A673 (cell line): ENCODE measurements at places on chromosomes 12 and 14.

DNA sequence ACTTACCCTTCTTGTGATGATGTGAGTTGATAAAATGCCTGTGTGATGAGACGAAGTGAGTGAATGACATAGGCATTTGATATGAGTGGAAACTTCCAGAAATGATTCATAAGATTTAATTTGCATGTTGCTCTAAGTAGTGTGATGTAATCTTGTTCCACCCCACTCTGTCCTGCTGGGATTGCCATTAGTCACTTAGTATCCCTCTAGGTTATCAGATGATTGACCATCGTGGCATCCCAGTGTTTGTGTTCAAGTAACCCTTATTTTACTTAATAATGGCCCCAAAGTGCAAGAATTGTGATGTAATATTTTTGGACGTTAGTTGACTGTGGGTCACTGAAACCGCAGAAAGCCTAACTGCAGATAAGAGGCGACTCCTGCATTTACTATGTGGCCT, 214.4 kb upstream of the DIO2 start:
- H3K27me3 ChIP-seq, result no peaks in the 10 kb centered on the region
- H3K4me1 ChIP-seq, result no peaks in the 10 kb centered on the region
- H3K27ac ChIP-seq, result no peak overlapping the region
- H3K36me3 ChIP-seq, result no peaks in the 10 kb centered on the region

DNA sequence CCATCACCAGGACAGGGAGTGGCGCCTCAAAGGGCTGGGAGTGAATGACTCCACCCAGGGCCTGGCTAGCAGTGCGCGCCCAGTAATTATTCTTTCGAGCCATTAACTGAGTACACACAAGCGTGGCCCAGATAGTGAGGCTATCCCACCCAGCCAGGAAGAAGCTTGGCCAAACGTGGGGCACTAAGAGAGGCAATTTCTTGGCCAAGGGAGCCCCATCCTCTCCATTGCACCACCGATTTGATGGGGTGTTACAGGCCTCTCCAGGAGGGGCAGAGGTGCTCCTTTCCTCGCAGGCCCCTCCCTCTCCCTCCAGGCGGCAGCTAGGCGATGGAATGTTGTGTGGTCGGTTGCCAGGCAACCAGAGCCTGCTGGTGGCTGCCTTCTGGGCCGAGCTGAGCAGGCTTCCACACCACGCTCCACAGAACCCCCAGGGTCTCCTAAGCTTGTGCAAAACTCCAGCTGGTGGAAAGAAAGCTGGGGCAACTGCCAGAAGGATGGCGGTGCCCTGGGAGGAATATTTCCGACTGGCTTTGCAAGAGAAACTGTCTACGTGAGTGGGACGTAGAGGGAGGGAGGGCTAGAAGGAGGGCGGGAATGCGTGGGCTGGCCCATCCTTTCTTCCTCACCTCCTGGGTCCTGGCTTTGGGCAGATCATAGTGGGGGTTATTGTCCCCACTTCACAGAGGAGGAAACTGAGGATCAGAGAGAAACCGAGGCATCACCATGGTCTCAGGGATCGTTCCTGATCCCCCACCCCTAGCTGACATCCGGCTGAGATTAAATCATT, at the start of gene CFAP73:
Gene CFAP73, plus strand, starts transcription at position 364 of the 790 bp plus-strand sequence. Its CDS starts 134 bp downstream, at position 498.
- H3K4me3 ChIP-seq, result no peak within 1 kb of the TSS
- H3K27ac ChIP-seq, result no peak within 1 kb of the TSS
- peak; percentile 92 for DNase-seq
- H3K4me1 ChIP-seq, result peaks cover 17% of the 10 kb centered on the region

DNA sequence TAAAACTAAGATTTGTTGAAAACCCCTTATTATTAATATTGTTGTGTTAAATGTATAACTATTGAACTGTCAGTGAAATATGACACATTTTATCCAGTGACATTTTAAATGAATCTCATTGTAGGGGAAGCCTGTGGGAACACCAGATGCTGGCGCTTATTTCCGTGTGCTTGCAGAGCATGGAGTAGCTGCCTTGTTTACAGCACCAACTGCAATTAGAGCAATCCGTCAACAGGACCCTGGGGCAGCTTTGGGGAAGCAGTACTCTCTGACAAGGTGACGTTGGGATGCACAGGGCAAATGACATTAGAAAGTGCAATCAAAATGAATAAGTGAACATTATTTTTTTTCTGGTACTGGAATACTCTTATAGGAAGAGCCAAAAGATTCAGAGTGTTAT, 96.8 kb downstream of the ACSS3 start:
- H3K27me3 ChIP-seq, result no peaks in the 10 kb centered on the region
- no peaks in the 10 kb centered on the region for H3K4me1 ChIP-seq
- H3K27ac ChIP-seq, result no peak overlapping the region
- H3K4me3 ChIP-seq, result no peak overlapping the region
- no peaks in the 10 kb centered on the region for H3K36me3 ChIP-seq

DNA sequence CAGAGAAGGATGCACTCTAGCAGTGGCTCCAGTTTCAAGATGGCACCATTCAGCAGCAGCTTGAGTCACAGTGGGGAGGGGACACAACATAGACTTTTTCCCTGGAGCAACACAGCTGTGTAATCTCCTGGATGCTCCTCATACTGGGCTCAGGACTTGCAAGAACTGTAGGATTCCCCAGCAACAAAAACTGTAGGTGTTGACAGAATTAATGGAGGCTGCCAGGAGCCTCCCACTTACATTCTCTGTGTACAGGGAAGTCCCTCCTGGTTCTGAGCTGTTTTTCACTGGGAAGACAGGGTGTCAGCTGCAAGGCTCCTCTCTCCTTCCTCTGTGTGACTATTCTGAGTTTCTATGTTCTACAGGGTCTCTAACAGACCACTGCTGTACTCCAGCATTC, 217.9 kb downstream of the KIF21A start:
- H3K4me3 ChIP-seq, result no peak overlapping the region
- peaks cover 46% of the 10 kb centered on the region for H3K4me1 ChIP-seq
- H3K36me3 ChIP-seq, result no peaks in the 10 kb centered on the region
- no peak overlapping the region for H3K27ac ChIP-seq

- H3K27ac ChIP-seq, result no peak overlapping the region
- H3K4me3 ChIP-seq, result no peak overlapping the region
- peaks cover 18% of the 10 kb centered on the region for H3K4me1 ChIP-seq
- no peaks in the 10 kb centered on the region for H3K27me3 ChIP-seq
Measured at GRCh38 chr14:64702493-64703394, 1.5 kb upstream of the PLEKHG3 start.

- H3K4me1 ChIP-seq, result no peaks in the 10 kb centered on the region
- H3K27me3 ChIP-seq, result peaks cover 63% of the 10 kb centered on the region
- DNase-seq, result peak; percentile 67
- no peaks in the 10 kb centered on the region for H3K36me3 ChIP-seq
Measured at GRCh38 chr12:130013771-130014484, 110.1 kb upstream of the TMEM132D start.

GRCh38 chr14:37587881-37588666, 7.0 kb downstream of the FOXA1 start:
- peak overlapping the region; percentile 19 for H3K4me3 ChIP-seq
- H3K27ac ChIP-seq, result no peak overlapping the region

DNA sequence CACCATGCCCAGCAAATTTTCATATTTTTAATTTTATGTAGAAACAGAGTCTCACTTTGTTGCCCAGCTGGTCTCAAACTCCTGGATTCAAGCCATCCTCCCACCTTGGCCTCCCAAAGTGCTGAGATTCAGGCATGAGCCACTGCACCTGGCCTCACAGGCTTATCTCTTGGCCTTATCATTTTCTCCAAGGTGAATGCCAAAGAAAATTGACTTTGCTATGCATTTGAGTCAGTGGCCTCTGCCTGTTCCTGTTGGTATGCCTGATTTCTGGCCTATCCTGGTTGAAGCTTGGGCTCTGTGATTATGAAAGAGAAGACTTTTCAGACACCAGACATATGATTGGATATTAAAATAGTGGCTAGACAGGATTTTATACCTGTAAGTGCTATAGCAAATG, 34.2 kb downstream of the MANSC1 start:
- H3K27me3 ChIP-seq, result no peaks in the 10 kb centered on the region
- no peak overlapping the region for H3K27ac ChIP-seq
- no peaks in the 10 kb centered on the region for H3K36me3 ChIP-seq

GRCh38 chr12:49794811-49795653, 33.2 kb downstream of the NCKAP5L start:
- no peaks in the 10 kb centered on the region for H3K4me1 ChIP-seq
- no peak overlapping the region for H3K4me3 ChIP-seq
- H3K27ac ChIP-seq, result no peak overlapping the region
- peaks cover 3% of the 10 kb centered on the region for H3K36me3 ChIP-seq
- H3K27me3 ChIP-seq, result no peaks in the 10 kb centered on the region

DNA sequence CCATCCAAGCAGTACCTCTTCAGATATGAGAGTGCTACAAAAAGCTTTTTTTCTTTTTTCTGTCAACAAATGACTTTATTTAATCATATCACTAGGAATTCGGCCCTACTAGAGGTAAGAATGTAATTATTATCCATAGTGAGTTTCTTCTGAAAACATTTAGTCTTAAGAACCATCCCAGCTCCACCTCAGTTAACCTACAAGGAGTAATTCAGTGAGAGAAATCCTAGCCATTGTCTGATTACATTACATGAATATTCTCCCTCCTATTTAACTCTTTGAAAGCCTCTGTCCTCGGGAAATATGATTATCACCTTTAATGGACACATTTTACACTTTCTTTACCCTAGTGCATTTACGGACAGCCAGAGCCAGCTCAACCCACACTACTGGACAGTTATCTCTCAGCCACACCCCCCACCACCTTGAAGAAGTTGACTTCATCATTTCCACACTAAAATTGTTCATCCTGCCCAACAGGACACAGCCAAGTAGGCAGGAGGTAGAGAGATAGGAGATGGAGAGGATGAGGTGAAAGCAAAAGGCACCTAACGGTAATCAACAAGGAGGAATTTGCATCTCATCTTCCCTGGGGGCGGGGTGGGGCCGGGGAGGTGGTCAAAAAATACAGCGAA, 1.3 kb downstream of the PPFIA2 start:
- H3K27me3 ChIP-seq, result peaks cover 37% of the 10 kb centered on the region
- no peak overlapping the region for H3K27ac ChIP-seq
- no peaks in the 10 kb centered on the region for H3K36me3 ChIP-seq
- H3K4me1 ChIP-seq, result no peaks in the 10 kb centered on the region

- H3K4me3 ChIP-seq, result no peak overlapping the region
- H3K36me3 ChIP-seq, result no peaks in the 10 kb centered on the region
- peaks cover 42% of the 10 kb centered on the region for H3K4me1 ChIP-seq
- no peaks in the 10 kb centered on the region for H3K27me3 ChIP-seq
- H3K27ac ChIP-seq, result peak overlapping the region; percentile 84
Measured at GRCh38 chr12:3137268-3137781, 60.1 kb downstream of the TSPAN9 start.

DNA sequence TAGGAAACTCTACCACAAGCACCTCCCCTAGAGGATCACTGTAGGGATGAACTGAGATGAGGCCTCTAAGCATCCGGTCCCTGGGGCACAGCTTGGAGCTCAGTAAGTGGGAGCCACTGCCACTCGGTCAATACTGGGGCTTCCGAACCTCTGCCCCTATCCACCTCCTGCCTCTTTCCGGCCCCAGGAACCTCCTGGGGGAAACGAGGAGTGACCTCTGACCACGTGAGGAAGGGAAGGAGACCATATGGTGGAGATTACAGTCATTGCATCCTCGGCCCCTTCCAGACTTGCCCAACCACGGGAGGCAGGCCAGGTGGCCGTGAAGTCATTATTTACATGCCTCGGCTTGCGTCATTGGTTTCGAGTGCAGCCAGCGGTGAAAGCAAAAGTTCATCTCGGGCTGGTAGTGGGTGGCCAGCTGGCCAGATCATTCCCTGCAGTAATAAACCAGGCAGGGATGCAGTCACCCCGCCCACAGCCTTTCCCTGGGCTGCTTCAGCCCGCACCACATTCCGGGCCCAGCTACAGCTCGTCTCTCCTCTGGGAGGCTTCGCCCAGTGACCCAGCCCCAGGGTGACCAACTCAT, 65.4 kb downstream of the C14orf132 start:
- H3K4me1 ChIP-seq, result no peaks in the 10 kb centered on the region
- H3K27ac ChIP-seq, result no peak overlapping the region
- DNase-seq, result no peak

DNA sequence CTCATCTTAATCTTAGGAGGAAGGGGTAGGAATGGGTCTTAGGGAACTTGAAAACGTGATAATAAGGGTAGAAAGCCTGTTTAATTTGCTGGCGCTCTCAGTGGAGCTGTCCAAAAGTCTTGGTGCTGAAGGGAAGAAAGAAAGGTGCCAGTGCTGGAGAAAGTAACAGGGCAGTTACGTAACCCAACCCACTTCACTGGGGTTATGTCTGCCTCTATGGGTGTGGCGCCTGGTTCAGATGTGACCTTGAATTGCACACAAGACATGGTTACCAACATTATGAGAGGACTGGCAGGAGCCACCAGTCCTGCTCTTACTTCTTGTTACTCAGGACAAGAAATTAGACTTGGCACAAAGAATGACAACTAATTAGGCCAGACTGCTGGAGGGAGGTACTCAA, 18.6 kb upstream of the GPATCH2L start:
- no peaks in the 10 kb centered on the region for H3K4me1 ChIP-seq
- H3K36me3 ChIP-seq, result no peaks in the 10 kb centered on the region
- H3K4me3 ChIP-seq, result no peak overlapping the region
- peak; percentile 64 for DNase-seq
- peaks cover 82% of the 10 kb centered on the region for H3K27me3 ChIP-seq

- no peak overlapping the region for H3K27ac ChIP-seq
- H3K4me1 ChIP-seq, result no peaks in the 10 kb centered on the region
Measured at GRCh38 chr12:87784350-87784749, 244.9 kb downstream of the C12orf50 start.

DNA sequence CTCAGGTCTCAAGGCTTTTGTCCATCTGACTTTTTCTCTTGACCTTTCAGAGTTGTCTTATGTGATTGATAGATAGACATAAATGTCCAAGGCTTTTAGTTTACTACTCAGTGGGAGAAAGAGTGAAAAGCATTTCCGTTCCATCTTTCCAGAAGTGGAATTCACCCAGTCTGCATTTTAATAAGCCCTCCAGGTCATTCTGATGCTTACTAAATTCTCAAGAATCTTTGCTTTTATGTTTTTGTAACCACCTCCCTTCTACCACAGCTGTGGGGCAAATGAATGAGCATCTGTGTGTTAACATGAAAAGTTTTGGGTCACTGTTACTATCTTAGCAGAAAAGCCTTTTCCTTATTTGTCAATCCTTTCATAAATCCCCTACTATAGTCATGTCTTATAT, 251.4 kb downstream of the LRIG3 start:
- H3K4me1 ChIP-seq, result peaks cover 5% of the 10 kb centered on the region
- no peaks in the 10 kb centered on the region for H3K27me3 ChIP-seq
- H3K27ac ChIP-seq, result no peak overlapping the region
- no peaks in the 10 kb centered on the region for H3K36me3 ChIP-seq
- H3K4me3 ChIP-seq, result no peak overlapping the region
- no peak for DNase-seq

DNA sequence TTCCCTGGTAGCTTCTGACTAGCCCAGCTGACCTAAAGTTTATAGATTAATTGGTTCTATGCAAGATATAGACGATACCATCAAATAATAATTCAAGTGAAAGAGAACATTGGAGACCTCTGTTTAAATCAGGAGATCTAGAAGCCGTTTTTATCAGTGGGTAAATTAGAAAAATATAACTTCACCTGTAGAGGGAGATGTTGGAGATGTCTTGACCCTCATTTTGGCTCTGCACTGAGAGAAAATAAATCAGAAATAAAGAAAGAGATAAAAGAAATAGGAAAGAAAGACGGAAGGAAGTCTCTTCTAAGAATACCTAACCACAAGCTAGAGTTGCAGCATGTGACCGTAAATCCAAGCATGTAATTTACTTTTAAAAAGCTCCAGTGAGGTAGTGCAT, 684.5 kb downstream of the C12orf50 start:
- no peak overlapping the region for H3K4me3 ChIP-seq
- H3K27me3 ChIP-seq, result no peaks in the 10 kb centered on the region
- H3K27ac ChIP-seq, result no peak overlapping the region
